ENCODE measurements at places on chromosomes 1 and 21.

GRCh38 chr21:45774291-45774690 is 130.8 kb downstream of the PCBP3 start:
- H3K36me3 ChIP-seq = no peaks in the 10 kb centered on the region
- no peak overlapping the region for H3K27ac ChIP-seq
- H3K27me3 ChIP-seq = no peaks in the 10 kb centered on the region
- no peak for DNase-seq
- H3K4me3 ChIP-seq = no peak overlapping the region

- H3K27ac ChIP-seq = no peak overlapping the region
- no peaks in the 10 kb centered on the region for H3K27me3 ChIP-seq
- no peaks in the 10 kb centered on the region for H3K36me3 ChIP-seq
- no peak overlapping the region for H3K4me3 ChIP-seq
These were observed 25.4 kb downstream of the FBXO42 start for GRCh38 chr1:16326833-16327404.

GRCh38 chr1:46370214-46370633 is 23.9 kb upstream of the FAAH start:
- H3K27ac ChIP-seq = no peak overlapping the region
- no peaks in the 10 kb centered on the region for H3K36me3 ChIP-seq
- no peaks in the 10 kb centered on the region for H3K4me1 ChIP-seq
- no peak overlapping the region for H3K4me3 ChIP-seq
- no peak for DNase-seq

- DNase-seq = no peak
- no peaks in the 10 kb centered on the region for H3K27me3 ChIP-seq
- H3K36me3 ChIP-seq = no peaks in the 10 kb centered on the region
- H3K4me1 ChIP-seq = no peaks in the 10 kb centered on the region
- no peak overlapping the region for H3K4me3 ChIP-seq
These were observed 125.3 kb downstream of the DNM3 start for GRCh38 chr1:171966426-171967220.

DNA sequence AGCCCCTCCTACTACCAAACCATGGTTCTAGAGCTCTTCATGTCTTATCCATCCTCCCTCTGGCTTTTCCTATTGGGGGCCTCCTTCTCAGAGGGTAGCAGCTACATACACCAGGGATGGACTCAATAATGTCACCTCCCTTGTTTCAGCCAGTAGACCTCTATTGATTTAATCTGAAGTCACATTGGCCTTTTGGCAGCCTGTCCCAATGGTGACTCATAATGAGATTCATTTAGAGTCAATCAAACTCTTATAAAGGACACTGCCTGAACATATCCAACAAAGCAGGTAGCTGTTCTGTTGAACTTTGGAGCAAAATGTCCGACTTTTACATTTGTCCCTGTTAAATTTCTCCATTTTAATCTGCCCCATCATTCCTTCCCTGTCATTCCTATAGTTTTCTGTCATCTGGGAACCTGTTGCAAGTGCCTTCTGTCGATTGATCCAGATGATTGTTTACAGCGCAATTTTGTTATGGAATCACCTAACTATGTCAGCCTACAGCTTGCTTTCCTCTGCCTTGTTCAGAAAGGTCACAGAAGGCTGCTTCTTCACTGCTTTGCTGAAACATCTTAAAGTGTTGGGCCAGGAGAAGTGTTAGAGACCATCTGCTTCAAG is 105.9 kb downstream of the ETS2 start:
- H3K27me3 ChIP-seq = no peaks in the 10 kb centered on the region
- no peak overlapping the region for H3K27ac ChIP-seq
- H3K4me3 ChIP-seq = no peak overlapping the region
- no peak for DNase-seq

- no peaks in the 10 kb centered on the region for H3K36me3 ChIP-seq
- H3K27ac ChIP-seq = no peak overlapping the region
- no peaks in the 10 kb centered on the region for H3K4me1 ChIP-seq
- H3K4me3 ChIP-seq = no peak overlapping the region
- no peaks in the 10 kb centered on the region for H3K27me3 ChIP-seq
These were observed 230.6 kb downstream of the DSCAM start for GRCh38 chr21:40616377-40616704.

GRCh38 chr1:18899363-18900049 is 2.8 kb downstream of the ALDH4A1 start:
- H3K27me3 ChIP-seq = no peaks in the 10 kb centered on the region
- no peak overlapping the region for H3K27ac ChIP-seq
- DNase-seq = no peak
- H3K4me1 ChIP-seq = peaks cover 14% of the 10 kb centered on the region
- no peak overlapping the region for H3K4me3 ChIP-seq
- H3K36me3 ChIP-seq = no peaks in the 10 kb centered on the region

DNA sequence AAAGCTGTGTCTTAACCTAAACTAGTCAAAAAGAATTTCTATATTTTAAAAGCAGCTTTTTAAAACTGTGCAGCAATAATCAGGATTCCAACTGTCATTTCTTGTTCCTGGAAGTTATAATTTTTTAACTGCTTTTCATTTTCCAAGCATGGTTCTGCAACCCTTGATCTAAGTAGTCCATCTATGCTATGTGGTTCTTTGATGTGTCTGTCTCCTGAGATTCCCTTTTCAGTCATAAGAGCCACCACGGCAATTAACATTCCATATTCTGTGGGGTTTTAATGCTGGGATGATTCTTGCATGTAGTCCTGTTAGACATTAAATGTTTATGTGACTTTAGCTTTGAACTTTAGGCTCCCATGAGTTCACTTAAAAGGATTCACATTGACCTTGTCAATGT is 220.4 kb downstream of the TPR start:
- no peaks in the 10 kb centered on the region for H3K36me3 ChIP-seq
- no peak overlapping the region for H3K27ac ChIP-seq
- H3K4me1 ChIP-seq = no peaks in the 10 kb centered on the region

Measured in effector memory CD4-positive, alpha-beta T cell (primary cell).